ENCODE measurements at places on chromosomes 12 and 14. TPM values are rescaled to one million over a fixed set of nuclear protein-coding genes. Genes with fewer than 3 reads are reported as not detected.

- DNase-seq = no peak
Measured at GRCh38 chr14:89406941-89407340, 10.1 kb downstream of the FOXN3 start.

GRCh38 chr12:120257041-120257821, 8.3 kb downstream of the PXN start:
- DNase-seq = no peak

DNA sequence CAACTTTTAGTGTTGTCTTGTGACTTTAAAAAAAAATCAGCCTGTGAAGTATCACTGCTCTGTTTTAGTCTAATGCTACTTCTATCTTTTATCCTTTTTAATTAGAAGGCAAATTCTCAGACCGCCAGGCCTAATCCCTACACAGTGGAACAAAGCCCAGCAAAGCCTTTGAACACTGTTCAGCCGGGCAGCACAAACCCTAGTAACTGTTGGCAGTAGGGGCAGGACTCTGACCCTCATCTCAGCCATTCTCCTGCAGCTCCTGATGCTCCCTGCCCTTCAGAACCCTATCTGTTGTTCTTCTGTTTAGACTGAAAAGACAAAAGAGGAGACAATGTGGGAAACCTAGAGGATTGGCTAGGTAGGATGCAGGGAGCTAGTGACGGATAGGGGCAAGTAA, 78.0 kb upstream of the OTX2 start:
- DNase-seq = no peak

- no peak for DNase-seq
Measured at GRCh38 chr14:92039063-92039718, 668 bp downstream of the TRIP11 start.

DNA sequence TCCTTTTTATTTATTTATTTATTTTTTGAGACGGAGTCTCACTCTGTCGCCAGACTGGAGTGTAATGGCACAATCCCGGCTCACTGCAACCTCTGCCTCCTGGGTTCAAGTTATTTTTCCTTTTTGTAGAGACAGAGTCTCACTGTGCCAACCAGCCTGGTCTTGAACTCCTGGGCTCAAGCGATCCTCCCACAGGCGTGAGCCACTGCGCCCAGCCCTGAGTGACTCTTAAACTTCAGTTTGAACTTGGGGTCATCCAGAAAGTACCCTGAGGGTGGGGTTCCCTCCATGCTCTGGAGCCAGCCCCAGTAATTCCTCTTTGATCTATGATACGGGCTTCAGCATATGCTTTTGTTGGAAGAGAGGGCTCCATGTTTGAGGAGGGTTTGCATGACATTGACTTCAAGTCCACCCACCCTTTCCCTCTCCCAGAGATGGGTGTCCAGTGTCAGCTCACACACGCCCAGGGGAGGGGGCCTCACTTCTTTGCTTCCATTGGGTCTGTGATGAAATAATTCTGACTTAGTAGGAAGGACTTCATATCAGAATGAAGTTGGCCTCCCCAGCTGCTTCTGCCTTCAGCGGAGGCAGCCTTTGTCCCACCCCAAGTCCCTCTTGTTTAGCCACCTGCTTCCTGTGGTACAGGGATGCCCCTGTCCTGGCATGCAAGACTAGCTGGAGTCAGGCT, 11.9 kb downstream of the SDS start:
- DNase-seq = no peak

DNA sequence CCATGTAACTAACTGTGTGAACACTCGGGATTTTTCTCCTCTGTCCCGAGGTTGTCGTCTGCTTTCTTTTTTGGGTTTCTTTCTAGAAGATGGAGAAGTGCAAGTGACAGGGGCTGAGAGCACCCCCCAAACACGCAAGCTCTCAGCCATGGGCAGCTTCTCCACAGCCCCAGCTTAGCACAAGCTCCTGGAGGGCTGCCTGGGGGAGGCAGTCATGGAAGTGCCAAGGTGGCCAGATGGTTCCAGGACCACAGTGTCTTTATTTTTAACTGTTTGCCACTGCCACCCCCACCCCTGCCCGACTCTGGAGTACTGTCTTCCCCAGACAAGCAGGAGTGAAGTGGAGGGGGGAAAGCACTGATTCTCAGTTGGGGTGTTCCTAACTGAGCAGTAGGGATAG, 58.2 kb downstream of the ST8SIA1 start:
- no peak for DNase-seq

GRCh38 chr14:79179985-79180384, 1009.8 kb downstream of the NRXN3 start:
- no peak for DNase-seq

The CLEC1B gene
- not detected for total RNA-seq

GRCh38 chr12:104115587-104115975, 22.4 kb downstream of the NFYB start:
- no peak for DNase-seq

DNA sequence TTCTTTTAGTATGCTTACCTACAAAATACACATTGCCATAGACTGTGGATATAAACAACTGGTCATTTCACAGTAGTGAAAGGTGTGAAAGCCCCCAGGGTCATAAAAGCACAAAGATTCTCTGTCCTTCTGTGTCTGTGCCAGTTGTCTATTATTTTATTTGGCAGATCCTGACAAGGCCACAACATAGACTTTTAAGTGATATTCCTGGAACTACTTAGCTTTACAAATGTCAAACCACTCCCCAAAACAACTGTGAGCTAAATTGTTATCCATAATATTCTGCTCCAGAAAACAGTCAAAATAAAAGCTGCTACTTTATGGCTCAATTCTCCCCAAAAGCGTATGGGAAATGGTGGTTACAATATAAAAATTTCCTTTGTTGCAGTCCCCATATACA, 172.1 kb downstream of the SEC23A start:
- DNase-seq = no peak

GRCh38 chr12:132772606-132773005, 11.0 kb upstream of the ANKLE2 start:
- no peak for DNase-seq

DNA sequence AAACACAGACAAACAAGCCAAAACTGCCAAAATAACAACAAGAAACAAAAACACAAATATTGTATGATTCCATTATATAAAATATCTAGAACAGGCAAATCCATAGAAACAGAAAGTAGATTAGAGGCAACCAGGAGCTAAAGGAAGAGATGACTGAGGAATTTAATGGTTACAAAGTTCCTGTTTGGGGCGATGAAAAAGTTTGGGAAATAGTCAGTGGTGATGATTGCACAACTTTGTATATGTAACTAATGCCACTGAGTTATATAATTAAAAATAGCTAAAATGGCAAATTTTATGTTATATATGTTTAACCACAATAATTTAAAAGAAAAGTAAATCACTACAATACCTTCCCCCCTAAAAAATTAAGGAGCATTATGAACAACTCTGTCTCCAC, 24.5 kb downstream of the GNPTAB start:
- DNase-seq = no peak

The TRHDE gene
- total RNA-seq = 12.1 TPM

Data from ureter (tissue), 1 donor.